ENCODE measurements at places on chromosomes 3 and 15.

DNA sequence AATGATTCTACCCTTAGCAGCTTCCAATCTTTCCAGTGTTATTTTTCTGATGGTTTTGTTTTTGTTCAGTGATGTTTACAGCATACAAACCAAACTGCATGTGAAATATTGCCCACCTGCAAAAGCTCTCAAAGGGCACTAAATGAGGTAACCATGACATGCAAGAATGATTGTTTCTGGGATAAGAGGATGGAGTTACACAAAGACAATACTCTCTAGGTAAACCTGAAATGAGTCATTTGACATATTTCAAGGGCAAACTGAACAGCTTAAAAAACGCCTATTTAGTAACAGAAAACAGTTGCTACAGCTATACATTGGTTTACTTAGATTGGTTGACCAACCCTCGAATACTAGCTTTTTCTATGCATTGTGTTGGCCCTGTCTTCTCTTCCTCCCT, 481.7 kb downstream of the ZPLD1 start:
- no peak for DNase-seq

GRCh38 chr3:45164056-45164455, 17.9 kb upstream of the CDCP1 start:
- DNase-seq = no peak

- DNase-seq = no peak
These were observed 5.2 kb downstream of the NKTR start for GRCh38 chr3:42605546-42606173.

DNA sequence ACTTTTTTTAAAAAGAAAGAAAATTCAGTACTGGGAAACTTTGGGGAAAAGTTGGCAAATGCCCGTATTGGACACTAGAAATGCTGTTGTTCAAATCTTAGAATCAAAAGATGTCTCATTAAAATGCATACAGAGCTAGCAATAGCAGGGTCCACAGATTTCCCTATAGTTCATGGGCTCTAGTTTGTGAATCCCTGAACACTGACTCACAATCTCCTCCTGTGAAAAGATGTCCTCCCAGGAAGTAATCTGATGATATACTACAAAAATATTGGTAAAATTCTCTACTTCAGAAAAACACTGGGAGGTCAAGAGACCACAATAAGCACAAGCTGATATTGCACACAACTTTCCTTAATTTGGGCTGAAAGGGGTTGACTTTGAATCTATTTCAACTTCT, 568.4 kb upstream of the ZNF385D start:
- DNase-seq = no peak

GRCh38 chr3:149555927-149556326, 81.4 kb downstream of the TM4SF4 start:
- no peak for DNase-seq

DNA sequence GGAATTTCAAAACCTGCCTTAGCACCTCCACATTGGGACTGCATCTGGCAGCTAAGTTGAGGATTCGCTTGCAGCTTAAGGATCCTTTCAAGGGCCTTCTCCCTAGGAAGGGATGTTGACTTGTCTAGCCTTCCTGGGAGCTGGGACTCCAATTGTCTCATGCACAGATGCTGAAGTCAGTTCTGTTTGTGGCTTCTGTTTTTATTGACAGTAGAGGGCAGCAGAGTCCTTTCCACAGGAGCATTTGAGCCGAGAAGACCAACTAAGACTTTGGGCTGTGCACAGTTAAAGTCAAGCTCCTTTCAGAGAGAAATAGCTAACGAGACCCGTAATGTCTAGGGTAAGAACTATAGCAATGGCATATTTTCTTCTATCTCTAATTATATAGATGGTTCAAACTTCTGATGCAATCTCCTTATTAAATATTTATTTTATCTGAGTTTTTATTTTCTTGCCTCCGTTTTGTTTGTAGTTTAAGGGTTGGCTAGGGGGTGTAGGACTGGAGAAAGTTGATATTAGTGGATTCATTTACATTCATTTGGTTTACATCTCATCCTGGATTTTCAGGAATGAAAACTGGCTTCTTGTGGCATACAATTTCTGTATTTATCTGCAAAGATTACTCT, 59.7 kb upstream of the KBTBD8 start:
- no peak for DNase-seq

Data from stimulated activated CD8-positive, alpha-beta memory T cell treated with anti-CD3 and anti-CD28 coated beads, Interleukin-2, amount 100 ng/mL, for 1 hour (primary cell).